Hippocampal formation (tissue), 2 donors: ENCODE measurements at places on chromosomes 1 and 21.
A peak's percentile ranks its signal among the peaks of the same experiment; 100 is the strongest.

GRCh38 chr1:225890346-225891228 lies 1.6 kb upstream of the LEFTY1 start:
- no peak for DNase-seq

DNA sequence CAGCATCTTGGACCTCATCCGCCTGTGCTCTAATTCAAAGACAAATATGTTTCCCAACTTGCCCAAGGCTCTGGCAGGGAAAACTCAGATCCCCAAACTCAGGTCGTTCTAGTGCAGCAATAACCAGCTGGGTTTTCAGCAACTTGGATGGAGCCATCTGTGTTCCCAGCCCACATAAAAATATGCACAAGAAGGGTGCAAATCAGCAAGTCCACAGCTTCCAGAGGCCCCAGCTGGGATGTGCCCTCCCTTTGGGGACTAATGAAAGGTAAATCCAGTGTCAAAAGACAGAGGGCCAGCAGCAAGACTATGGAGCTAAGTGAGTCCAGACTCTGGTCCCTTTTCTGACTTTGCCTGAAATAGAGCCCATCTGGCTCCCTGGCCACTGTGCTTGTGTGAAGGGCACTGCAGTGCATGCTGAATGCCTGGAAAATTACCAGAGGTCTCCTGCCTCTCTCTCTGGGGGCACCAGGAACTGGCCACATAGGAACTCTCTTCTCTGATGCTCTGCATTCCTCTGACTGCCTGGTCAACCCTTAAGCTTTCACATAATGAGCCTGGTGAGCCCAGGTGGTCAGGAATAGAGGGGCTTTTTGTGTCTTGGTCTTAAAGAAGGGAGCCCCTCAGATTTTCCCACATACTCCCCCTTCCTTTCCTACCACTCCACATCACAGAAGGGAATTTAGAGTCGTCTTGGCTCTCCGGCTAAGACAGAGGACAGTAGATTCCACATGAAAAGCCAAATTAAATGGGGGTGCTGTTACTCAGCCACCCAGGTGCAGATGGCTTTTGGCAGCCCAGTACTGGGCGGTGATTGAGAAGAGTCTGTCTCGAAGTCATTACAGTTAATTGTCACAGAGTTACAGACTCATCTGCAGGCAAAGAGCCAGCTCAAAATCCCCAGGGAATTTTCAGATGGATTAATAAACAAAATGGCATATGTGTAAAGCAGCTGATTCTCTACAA lies 88.1 kb upstream of the C1orf21 start:
- DNase-seq = peak; percentile 3

- DNase-seq = no peak
These were observed 12.2 kb upstream of the TTC4 start for GRCh38 chr1:54703471-54703870.

- DNase-seq = no peak
These were observed 12.2 kb upstream of the VN1R5 start for GRCh38 chr1:247243524-247244137.
